NCI-H146 (cell line): ENCODE measurements at places on chromosomes 3 and 15.

DNA sequence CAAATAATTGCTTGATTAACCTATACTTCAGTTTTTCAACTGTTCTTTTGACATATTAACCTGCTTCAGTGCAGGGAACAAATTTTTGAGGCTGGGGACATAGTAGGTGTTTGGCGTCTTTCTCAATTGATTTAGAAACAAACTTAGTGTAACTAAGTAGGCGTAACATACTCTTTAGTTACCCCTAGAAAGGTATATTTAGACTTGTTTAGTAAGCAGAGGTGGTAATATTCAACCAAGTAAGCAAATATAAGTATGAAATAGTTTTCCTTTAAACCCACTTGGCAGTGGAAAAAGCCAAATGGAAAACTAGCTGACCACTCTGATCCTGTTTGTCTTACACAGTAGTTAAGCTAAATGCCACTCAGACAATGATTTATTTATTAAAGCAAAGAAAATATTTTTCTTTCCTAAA lies 113.2 kb downstream of the MBNL1 start:
- no peak for DNase-seq

DNA sequence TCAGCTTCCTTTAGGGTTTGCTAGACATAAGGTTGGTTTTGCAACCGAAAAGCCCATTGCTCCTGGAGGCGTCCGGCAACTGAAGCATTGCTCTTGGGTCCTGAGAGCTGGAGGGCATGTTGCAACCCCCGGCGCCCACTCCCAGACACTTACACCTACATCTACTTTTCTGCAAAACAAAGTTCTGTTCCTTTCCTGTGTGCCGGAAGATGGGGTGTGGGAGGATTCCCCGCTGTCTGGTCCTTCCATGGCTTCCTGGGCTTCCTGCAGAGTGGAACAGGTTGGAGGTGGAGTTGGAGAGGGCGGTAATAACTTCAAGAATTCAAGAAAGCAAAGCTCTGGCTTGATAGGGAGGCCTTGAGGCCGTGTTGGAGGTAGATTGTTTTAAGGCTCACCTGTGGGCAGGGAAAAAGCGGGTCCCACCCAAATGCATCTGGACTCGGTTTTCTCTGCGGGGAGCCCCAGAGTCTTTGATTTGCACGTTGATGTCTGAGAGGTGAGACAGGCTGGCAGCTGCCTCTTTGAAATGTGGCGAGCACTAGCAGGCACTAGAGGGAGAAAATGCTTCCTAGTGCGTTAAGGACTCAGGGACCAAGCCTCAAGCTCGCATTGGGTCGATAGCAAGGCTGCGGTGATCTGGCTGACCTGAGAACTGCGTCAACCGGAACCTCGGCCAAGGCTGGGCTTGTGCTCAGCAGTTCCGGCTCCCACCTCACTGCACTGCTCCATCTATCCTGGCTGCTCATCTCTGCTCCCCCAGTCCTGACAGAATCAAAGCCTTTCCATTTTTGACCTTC lies 39.5 kb downstream of the NR2F2 start:
- no peak for DNase-seq

DNA sequence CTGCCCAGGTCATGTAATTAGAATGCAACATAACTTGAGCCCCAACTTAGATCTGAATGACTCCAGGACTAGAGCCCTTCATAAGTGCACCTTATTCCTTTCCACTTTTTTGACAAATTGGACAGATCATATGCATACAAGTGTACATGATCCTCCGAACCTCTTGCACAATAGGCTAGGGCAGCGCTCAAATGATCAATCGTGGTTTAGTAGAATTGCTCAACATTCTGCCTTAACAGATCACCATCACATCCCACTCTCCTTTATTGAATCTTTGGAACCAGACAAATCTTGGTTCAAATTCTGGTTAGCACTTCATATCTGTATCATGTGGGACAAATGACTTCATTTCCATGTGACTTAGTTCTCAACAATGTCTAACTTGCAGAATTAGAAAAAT lies 106.8 kb upstream of the CDIN1 start:
- DNase-seq: no peak

DNA sequence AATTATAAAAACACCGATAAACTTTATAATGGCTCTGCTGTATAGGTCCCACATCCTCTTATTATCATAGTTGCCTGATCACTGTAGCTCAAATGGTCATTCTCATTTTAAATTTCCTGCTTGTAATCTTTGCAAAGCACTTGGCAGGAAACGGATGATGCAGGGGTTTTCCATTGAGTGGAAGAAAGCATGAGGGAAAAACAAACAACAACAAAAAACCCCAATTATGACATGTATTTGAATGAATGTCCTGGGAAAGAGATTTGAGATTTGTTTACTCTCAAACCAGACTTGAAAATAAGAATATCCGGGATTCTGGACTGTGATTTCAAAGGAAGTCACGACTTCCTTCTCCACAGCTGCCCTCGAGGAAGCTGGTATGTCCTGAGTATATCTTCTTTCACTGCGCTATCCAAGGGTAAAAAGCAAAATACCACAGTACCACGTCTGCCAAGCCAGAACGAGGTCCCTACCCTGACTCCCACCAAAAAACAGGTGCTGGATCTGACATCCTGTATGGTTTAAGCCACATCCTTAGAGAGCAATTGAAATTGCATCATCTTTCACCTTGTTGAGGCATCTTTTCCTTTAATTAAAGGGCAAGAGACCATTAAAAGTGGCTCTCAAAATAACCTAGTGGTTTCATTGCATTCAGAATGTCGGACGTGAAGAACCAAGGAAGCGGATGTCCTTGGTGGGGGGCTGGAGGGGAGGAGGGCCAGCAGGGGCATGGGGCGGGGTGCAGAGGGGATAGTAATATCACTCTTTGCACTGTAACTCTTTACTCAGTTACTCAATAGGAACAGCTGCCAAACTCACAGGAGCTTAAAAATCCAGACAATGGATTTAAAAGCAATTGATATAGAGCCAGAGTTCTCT lies 13.5 kb upstream of the TIPIN start:
- no peak for DNase-seq

GRCh38 chr3:45371621-45372020 lies 16.8 kb upstream of the LARS2 start:
- DNase-seq: no peak

- DNase-seq: no peak
Observed at GRCh38 chr15:75662823-75663519, 15.3 kb downstream of the SNX33 start.

GRCh38 chr3:81765400-81765799 lies 4.0 kb upstream of the GBE1 start:
- DNase-seq: no peak

- no peak for DNase-seq
Observed at GRCh38 chr15:68681836-68682235, 103.0 kb downstream of the CORO2B start.

- no peak for DNase-seq
Observed at GRCh38 chr15:34650177-34650576, 66.7 kb upstream of the GOLGA8B start.

GRCh38 chr3:27500035-27500434 lies 15.9 kb upstream of the SLC4A7 start:
- no peak for DNase-seq

DNA sequence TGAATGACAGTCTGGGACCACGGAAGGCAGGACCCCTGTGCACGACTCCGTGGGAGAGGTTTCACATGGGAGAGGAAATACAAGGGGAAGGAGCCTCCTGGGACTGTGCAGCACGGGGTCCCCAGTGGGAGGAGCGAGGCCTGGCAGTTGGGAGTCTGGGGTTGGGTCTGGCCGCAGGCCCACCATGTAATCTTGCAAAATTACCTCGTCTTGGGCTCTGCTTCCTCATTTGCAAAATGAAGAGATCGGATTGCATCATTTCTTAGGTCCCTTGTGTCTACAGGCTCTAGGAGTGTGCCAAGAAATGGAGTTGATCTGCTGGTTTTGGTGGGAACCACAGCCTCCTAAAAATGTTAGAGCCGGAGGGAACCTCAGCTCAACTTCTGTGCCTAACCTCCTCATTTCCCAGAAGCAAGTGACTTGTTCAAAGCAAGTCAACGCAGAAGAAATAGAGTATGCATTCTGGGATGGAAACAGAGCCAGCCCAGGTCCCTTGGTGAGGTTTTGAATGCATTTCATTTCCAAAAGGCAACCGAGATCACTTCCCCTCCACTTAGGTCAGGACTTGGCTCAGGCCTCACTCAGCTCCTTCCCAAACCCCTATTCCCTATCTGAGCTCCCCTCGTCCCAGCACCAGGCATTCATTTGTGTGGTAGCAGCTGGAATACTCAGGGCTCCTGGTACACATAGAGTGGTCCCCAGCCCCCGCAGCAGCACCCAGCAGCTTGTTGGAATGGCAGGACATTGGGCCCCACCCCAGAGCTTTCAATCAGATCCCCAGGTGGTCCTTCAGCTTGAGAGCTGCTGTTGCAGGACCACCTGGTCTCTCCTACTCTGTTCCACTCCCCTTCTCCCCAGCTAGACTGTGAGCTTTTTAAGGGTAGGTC lies 267.7 kb downstream of the XXYLT1 start:
- no peak for DNase-seq

DNA sequence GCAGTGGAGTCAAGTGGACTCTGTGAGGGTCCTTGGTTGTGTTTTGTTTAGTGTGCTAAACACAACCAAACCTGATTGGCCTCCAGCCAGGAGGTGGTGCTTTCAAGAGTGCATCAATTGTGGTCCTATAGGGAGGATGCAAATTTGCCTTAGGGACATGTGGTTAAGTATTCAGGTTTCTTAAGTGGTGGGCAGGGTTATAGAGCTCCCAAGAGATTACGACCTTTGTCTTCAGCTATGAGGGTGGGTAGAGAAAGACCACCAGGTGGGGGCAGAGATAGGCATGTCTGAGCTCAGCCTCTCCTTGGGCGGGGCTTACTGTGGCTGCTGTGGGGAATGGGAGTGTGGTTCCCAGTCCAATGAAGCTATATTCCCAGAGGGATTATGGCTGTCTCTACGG lies 186.6 kb downstream of the SQOR start:
- no peak for DNase-seq

DNA sequence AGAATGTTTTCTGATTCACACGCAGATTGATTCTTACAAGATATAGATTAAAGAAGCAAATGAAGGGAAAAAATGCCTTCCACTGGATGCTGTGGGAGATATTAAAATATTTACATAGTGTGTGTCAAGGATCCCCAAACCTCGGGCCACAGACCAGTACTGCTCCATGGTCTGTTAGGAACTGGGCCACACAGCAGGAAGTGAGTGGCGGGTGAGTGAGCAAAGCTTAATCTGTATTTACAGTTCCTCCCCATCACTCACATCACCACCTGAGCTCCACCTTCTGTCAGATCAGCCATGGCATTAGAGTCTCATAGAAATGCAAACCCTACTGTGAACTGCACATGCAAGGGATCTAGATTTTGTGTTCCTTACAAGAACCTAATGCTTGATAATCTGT lies 552.6 kb upstream of the GOLIM4 start:
- no peak for DNase-seq

DNA sequence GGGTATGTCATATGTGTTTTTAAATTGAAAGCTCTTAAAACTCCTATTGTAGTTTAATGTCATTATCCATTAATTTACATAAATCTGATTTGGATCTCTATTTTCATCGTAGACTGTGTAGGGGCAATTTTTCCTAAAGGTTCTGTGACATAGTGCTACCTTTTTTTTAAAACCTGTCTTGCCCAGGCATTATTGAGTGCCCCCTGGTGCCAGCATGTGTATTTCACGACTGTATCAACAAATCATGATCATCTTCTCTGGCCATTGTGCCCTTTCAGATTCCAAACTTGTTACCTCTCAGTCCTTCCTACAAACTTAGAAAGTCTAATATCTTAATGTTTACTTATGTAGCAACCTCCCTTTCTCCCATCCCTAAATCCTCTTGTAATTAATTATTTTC lies 97.2 kb upstream of the FLNB start:
- DNase-seq: peak; percentile 5

- DNase-seq: no peak
Observed at GRCh38 chr15:78224023-78224411, 10.3 kb downstream of the ACSBG1 start.

- DNase-seq: no peak
Observed at GRCh38 chr3:27729325-27729724, 7.2 kb upstream of the EOMES start.

- DNase-seq: peak; percentile 63
Observed at GRCh38 chr15:61327019-61327631, 98.0 kb upstream of the RORA start.

- no peak for DNase-seq
Observed at GRCh38 chr15:98676586-98677270, 28.4 kb downstream of the IGF1R start.

GRCh38 chr3:112085735-112086075 lies 484 bp upstream of the C3orf52 start:
- no peak for DNase-seq

DNA sequence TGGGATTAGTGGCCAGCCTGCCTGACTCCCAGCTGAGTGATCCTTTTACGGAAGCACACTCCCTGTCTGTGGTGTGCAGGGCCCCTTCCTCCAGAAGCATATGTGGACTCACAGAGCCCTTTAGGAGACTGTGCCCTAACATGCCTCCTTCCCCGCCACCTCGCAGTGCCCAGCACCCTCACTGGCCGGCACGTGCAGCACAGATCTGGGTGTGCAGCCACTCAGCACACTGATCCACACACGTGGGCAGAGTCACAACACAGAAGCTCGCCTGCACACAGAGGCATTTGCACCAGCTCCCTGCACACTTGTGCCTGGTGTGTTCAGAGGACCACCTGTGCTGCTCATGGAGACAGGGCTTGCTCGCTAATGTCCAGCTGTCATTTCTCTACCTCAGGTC lies 23.6 kb upstream of the CSPG4 start:
- no peak for DNase-seq

- DNase-seq: no peak
Observed at GRCh38 chr3:14957153-14957552, 9.8 kb downstream of the NR2C2 start.

GRCh38 chr15:36177590-36178302 lies 401.7 kb upstream of the CDIN1 start:
- peak; percentile 16 for DNase-seq

DNA sequence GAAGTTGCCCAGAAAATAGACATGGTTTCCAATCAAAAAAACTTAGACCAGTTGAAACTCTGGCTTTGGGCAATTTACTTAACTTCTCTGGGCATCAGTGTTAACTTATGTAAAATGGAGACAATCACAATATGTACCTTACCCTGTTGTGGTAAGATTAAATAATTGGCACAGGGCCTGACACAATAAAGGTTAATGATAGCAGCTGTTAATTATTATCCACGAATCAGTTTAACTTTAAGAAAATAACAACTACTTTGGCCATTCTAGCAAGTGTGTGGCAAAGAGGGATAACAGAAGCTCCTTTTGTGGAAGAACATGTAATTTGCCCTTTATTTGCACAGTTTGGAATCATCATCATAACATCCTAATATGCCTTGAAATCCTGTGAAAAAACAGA lies 787.6 kb downstream of the FHIT start:
- DNase-seq: no peak

DNA sequence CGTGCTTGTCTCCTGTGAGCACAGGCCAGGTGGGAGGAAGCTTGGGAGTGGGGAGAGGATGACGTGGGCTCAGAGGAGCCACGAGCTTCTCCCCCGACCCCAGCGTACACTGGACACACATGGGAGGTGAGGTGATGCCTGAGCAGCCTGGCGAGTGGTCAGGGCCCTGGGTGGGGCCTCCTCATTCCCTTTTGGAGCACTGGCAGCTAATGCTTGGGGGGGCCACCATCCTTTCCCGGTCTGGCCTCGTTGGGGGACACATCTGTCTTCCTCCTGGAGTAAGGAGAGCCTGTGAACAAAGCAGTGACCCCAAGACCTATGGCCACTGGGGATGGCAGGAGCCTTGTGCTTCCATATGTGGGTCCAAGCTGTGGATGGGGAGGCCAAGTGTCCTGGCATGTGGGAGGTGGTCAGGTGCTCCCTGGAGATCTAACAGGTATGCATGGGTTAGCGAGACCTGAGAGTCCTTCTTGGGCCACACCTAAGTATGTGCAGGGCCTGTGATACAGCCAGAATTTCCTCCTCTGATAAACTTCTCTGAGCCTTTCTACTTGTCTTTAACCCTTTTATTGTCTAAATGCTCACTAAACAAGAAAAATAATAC lies 9.5 kb downstream of the KLF13 start:
- DNase-seq: no peak
